ENCODE measurements at places on chromosomes 3 and 15.

DNA sequence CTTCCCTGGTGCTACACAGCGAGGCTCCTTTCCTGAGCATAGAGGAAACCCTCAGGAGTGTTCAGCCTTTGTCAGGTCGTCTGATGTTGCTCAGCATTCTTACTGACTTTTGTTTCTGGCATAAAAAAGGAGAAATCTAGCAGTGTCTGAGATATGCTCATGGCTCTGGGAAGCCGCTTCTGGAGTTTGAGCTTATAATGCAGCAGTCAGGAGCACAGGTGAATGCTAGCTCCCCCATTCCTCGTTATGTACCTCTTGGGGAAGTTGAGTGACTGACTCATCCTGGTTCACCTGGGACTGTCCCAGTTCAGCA, 49.2 kb upstream of the MYZAP start:
- DNase-seq: no peak

DNA sequence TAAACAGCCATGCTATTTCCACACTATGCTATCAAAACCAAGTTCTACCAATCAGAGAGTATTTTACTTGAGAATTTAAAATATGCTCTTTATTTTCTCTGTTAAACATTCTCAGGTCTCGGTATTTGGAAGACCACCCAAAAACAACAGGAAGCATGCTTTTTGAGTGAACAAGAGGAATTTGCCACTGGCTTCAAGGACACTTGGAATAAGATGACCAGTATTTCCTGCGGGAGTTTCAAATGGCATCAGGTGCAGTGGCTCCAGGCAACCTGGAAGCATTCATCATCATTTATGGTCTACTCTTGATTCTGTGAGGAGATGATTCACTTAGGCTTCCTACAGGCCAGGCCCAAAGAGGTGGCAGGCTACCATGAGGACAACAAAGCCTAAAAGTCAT, 305.7 kb upstream of the ATP11B start:
- DNase-seq: no peak

- DNase-seq: no peak
These were observed 22.7 kb downstream of the EXD1 start for GRCh38 chr15:41207687-41208448.

DNA sequence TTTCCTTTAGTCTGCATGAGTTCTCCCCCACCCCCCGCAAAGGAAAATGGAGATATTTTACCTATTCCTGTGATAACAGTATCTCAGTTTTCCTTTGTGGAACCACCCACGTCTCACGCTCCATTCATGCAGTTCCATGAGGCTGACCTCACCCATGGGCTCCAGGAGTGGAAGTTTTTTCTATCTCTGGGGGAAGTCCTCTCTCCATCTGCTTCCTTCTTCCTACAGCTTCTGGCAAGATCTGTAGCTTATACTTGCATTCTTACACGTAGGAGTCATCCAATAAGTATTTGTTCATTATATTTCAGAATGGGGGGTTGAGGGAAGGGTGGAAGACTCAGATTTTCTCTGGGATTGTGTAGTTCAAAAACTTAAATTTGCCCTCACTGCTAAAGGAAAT, 5.8 kb upstream of the GLCE start:
- DNase-seq: no peak

- DNase-seq: no peak
These were observed 459.4 kb downstream of the GBE1 start for GRCh38 chr3:81302045-81302444.

DNA sequence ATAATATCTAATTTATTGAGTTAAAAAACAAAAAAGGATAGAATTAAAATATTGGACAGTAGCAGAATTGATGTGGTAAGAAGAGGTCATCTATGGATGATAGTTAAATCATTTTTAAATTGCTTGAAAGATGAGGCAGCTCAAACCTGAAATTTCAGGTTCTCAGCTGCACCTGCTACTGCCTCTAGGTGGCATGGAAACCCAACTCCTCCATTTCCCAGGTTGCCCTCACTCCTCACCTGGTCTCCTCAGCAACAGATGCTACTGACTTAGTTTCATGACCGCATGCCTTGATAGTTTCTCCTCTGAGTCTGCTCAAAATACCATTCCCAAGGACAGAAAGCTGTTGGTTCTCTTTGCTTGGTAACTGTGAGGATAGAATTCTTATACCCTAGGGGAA, 148.1 kb downstream of the ABHD5 start:
- no peak for DNase-seq

DNA sequence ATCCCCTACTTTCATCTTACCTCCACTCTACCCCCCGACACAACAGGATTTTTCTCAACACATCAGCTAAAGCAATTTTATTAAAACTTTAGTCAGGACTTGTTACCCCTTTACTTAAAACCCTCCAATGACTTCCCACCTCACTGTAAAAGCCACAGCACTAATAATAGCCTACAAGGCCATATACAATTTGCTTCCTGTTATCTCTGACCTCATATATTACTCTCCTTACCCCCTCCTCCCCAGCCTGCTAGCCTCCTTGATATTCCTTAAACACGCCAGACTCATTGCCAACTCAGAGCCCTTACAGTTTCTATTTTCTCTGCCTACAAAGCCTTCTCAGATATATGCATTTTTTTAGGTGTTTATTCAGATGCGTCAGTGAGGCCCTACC, 54.4 kb downstream of the DCUN1D1 start:
- DNase-seq: no peak

DNA sequence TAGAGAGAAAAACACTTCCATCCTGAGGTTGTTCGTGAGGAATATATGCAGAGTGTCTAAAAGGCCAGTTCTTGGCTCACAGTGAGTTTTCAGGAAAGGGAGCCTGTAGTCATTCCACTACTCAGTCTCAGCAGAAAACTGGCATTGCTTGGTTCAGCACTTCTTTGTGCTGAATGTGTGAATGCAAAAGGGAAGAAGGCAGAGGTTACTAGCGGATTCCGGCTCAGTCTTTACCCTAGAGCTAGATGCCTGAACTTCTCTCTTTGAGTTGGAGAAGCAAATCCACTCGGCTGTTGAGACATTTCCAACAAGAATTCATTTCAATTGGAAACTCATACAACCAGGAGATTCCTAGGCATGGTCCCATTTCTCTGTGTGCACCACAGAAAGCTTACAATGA, 23.1 kb upstream of the FRMD4B start:
- DNase-seq: no peak

- no peak for DNase-seq
These were observed 42.8 kb upstream of the FEZF2 start for GRCh38 chr3:62416144-62416543.

DNA sequence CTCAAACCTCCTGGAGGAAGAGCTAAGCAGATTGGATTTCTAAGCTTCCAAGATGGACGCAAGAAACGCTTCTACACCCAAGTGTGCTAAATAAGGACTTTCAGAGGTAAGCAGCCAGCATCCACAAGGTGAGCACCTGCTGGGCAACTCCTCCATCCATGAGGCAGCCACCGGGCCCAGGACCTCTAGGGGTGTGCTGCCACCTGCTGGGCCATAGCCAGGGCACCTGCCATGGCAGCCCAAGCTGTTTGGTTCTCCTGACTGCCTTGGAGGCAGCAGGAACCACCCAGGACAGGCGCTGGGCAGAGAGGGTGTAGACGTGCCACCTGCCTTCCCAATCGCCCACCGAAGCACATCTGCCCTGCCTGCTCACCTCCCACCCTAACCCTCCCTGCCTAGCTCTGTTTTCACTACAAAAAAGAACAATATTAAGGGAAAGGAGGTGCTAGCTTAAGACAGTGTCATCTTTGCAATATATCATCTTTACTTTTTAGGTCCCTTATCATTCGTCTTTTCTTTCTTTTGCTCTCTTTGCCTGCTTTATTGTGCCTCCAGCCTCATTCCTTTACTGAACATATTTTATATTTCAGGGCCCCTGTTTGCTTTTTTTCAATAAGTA, 12.9 kb downstream of the C15orf62 start:
- DNase-seq: peak; percentile 69

DNA sequence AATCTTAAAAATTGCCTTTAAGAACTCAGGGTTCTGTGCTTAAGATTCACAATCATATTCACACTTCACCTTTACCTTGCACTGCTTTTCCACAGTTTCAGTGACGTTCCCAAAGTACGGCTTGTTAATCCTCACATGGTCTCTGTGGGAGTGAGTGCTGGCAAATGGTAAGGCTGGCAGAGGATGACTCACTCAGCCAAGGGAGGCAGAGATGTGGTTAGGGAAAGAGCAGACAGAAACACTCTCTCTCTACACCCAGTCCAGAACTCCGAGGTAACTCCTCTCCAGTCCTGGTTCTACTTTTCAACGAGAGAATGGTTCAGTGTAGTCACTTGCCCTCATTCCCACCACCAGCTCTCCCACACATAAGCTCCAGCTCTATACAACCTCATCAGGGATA, 33.1 kb downstream of the RASGRP1 start:
- DNase-seq: no peak

DNA sequence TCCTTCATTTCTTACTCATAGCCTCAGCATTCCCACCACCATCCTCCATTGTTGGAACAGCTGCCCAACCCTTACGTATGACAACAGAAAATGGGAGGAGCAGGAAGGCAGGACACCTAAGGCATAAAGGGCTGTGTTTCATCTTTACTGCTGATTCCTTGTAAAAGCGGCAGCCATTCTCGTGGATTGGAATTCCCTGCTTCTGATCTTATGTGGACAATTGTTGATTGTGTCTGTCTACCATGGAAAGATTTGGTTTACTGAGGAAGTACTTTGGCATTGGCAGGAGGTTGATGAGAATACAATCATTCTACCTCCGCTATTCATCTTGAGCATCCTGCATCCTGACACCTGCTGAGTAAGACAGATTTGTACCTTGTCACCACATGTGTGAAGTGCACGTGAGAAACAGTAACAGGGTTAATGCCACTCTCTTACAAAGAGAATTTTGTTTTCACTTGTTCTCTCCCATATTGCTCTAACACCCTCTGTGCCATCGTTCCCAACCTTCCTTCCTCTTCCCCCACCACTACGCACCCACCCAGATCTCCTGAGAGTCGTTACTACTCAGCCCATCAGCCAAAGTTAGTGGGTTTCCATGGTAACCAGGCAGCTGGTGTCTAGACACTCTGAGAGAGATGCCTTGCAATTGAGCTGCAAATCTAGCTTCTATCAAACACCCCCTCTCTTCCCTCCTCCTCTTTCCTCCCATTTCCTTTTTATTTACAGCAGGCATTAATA, 75.7 kb downstream of the GAP43 start:
- DNase-seq: no peak

- no peak for DNase-seq
These were observed 24.2 kb upstream of the BNC1 start for GRCh38 chr15:83308671-83309070.

DNA sequence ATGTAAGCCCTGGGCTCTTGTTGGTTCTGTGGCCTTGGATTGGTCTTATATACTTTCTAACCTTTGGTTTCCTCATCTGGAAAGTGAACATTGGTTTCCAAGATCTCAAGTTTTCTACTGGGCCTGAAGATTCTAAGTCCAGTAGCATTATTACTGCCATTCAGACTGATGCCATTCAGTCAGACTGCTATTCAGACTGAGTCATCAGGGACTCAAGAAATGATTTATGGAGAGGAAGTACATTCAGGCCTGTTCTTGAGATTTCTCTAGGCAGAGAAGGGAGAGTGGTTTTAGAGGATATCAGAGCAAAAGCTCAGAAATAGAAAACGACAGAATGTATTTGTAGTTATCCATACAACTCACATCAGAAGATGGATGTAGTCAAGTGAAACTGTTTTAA, 557.2 kb downstream of the NR2F2 start:
- DNase-seq: no peak

GRCh38 chr15:49688135-49688790, 67.4 kb downstream of the DTWD1 start:
- no peak for DNase-seq

DNA sequence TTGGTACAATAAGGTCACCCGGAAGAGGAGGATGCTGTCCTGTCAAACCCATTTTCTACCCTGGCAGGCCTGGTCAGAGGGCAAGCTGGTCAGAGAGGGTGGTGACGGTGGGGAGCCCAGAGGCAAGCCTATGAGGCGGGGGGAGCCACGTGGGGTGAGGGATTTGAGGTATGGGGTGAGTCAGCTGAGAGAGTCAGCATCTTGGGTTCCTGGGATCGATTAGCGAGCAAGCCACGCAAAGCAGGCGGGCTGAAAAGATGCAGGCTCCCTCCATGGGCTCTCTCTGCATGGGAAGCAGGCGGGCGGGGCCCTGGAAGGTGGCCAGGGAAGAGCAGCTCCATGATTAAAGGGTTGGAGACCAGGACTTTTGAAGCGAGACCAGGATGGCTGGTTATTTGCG, 48.1 kb downstream of the MAGEF1 start:
- DNase-seq: no peak

DNA sequence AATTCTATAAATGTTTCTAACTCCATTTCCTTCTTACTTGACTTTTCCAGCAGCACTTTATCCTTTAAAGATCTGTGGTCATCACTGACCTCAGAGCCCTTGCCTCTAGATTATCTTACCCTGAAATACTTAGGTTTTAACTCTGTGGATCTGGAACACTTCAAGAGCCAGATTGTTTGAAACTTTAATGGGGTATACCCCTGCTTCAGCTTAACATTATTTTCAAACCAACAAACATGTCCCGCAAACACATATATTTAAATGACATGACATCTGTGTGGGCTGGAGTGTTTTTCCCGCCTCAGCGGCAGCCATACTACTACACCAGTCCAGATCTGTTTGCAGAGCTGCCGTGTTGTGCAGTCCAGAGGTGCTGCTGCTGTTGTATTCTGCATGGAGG, 252.0 kb upstream of the TPM1 start:
- no peak for DNase-seq

- DNase-seq: no peak
These were observed 6.2 kb downstream of the CORO2B start for GRCh38 chr15:68584756-68585573.

GRCh38 chr3:101091489-101091888, 98.3 kb upstream of the ABI3BP start:
- DNase-seq: no peak

- DNase-seq: no peak
These were observed 126.0 kb downstream of the ZBTB20 start for GRCh38 chr3:115021061-115021460.

DNA sequence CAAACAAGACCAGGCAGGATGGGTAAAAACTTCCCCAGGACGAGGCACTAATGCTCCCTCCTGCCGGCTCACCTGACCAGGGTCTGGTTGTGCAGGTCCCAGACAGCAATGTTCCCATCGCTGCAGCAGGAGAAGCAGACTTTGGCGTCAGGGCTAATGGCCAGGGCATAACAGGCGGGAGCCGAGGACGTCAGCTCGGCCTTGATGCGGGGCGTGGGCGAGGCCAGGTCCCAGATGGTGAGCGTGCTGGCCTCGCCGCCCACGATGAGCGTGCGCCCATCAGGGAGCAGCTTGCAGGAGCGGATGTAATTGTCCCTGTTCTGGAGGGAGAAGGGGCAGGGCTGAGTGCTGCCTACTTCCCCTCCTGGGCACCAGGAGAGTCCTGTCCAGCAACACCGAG, 43.4 kb downstream of the TLE3 start:
- no peak for DNase-seq

DNA sequence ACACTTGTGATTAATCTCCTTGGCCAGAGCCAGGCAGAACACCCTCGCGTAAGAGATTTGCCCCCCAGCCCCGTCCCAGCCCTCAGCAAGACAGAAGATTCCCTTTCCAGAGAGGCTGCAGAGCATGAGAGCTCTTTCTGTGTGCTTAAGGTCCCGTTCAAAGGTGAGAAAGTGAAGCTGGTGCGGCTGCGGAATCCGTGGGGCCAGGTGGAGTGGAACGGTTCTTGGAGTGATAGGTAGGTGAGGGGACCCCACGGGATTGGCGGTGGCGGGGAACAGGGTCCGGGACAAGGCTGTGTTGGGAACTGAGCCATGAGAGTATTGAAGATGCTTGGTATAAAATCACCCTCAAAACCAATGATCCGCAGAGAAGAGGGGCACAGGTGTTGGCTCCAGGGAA, 34.8 kb downstream of the CAPN3 start:
- DNase-seq: no peak

GRCh38 chr3:59237121-59237520, 187.3 kb upstream of the CFAP20DC start:
- no peak for DNase-seq
